ENCODE measurements at places on chromosomes 3 and 15.
A peak's percentile ranks its signal among the peaks of the same experiment; 100 is the strongest.

GRCh38 chr3:123633530-123633929 lies 48.7 kb upstream of the HACD2 start:
- no peak for DNase-seq

DNA sequence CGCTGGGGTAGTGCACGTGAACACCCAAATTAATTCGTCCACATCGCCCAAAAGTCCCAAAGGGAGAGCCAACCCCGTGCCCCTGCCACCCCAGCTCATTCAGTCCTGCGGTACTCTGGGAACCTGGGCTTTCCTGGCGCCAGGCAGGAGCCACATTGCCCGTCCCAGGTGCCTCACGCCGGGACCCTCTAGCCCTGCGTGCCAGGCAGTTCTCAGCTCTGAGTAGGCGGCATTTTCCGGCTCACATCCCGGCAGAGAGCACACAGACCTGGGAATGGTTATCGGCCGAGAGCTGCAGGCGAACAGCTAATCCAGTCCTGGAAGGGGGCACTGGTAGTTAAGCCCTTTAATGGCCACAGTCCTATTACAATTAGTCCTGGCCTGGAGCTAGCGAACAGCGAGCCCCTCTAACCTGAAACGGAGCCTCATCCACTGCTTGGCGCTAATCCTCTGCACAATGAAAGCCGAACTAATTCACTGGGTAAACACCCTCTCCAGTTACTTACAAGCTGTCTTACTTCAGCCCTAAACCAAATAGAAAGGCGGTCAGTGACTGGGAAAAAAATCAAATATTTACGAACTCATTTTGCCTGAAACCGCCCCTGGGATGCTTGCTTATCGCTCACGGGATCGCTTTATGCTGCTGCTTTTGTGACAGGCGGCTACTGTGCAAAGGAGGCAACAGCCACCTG lies 254.6 kb upstream of the SOX14 start:
- no peak for DNase-seq

GRCh38 chr15:35289024-35289617 lies 204.0 kb upstream of the NANOGP8 start:
- DNase-seq, result no peak

DNA sequence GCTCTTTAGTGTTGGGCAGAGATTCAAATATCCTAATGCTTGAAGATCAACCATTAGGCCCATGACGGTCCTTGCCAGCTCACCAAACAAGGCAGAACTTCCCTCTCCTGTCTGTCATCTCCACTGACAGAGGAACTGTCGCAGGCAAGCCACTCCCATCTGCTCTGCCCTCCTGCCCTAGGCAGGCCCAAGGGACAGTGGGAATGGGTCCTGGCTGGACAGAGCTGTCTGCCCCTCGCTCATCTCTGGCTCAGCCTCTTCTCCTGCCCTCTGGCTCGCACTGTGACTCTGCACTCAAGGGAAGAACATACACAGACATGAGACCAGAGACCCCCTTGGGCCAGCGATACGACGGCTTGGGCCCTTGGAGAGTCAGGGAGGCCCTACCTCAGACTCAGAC lies 7.6 kb upstream of the MUSTN1 start:
- no peak for DNase-seq

DNA sequence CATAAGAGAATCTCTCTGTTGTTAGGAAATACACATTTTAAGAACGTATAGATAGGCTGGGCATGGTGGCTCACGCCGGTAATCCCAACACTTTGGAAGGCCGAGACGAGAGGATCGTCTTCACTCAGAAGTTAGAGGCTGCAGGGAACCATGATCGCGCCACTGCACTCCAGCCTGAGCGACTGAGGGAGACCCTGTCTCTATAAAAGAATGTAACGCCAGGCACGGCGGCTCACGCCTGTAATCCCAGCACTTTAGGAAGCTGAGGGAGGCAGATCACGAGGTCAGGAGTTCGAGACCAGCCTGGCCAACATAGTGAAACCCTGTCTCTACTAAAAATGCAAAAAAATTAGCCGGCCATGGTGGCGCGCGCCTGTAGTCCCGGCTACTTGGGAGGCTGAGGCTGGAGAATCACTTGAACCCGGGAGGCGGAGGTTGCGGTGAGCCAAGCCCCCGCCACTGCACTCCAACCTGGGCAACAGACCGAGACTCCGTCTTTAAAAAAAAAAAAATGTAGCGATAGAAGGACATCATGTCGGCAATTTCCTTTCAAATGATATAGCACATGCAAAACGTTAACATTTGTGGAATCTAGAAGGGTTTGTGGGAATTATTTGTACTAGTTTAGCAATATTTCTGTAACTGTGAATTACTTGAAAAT lies 730 bp upstream of the RPL14 start:
- DNase-seq, result no peak

DNA sequence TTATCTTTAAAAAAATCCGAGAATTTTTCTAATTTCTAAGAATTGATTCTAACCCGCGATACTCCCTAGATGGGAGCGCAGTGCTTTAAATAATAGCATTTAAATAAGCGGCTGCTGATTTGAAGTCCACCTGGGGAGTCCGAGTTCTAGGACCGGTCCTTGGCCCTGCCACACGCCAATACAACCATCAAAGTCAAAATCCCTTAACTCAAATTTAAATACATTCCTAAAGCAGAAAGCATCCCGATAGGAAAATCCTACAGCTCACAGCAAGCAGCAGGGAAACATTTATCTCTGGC lies 508 bp upstream of the ECT2 start:
- DNase-seq, result no peak

DNA sequence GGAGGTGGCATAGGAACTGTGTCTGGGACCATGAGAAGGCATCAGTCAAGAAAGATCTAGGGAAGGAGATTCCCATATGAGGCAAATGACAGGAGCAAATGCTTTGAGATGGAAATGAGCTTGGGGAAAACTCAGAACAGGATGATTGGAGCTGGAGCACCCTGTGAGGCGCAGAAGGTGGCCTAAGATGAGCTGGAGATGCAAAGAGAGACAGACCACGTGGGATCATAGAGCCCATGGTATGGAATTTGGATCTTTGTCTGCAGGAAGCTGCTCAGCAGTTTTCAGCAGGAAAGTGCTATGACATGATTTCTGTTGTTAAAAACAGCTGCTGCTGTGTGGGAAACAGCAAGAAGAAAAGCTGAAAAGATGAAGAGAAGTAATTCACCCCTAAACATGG lies 310.6 kb downstream of the MAGI1 start:
- no peak for DNase-seq

- no peak for DNase-seq
Measured at GRCh38 chr15:99282121-99282520, 30.8 kb downstream of the LRRC28 start.

- DNase-seq, result no peak
Measured at GRCh38 chr3:34568766-34569165, 770.3 kb downstream of the PDCD6IP start.

- DNase-seq, result no peak
Measured at GRCh38 chr3:3196148-3196861, 16.8 kb upstream of the CRBN start.

GRCh38 chr15:90062023-90062442 lies 40.2 kb downstream of the IDH2 start:
- DNase-seq, result no peak

DNA sequence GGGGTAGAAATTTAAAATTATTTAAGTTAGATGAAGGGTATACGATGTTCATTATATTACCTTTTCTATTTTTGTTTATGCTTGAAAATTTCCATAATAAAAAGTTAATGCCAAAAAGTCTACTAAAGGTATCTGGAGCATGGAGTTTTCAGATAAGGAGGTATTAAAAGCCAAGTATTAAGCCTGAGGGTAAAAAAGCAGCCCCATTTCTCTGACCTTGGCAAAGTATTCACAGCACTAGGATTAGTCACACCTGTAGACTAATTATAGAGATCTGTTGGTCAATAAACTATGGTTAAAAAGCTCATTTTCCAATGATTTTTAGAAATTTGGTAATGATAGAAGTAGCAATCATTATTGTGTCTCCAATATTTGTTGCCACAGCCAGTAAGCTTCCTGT lies 23.1 kb downstream of the XRN1 start:
- DNase-seq, result no peak

- DNase-seq, result no peak
Measured at GRCh38 chr3:50123394-50124051, 31.6 kb upstream of the SEMA3F start.

GRCh38 chr3:178392511-178392926 lies 143.7 kb upstream of the KCNMB2 start:
- DNase-seq, result no peak

GRCh38 chr15:49435174-49435573 lies 12.1 kb downstream of the FGF7 start:
- no peak for DNase-seq

- no peak for DNase-seq
Measured at GRCh38 chr3:34782871-34783270, 856.5 kb upstream of the ARPP21 start.

DNA sequence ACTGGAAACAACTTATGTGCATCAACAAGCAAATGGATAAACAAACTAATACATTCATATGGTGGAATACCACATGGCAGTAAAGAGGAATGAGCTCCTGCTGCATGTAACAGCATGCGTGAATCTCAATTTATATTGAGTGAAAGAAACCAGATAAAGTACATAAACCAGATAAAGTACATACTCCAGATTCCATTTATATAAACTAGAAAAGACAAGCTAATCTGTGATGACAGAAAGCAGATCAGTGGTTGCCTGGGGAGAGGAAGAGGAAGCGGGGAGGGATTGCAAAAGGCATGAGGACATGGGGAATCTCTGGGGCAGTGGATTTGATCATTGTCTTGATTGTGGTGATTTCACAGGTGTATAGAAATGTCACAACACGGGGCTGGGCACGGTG lies 34.2 kb downstream of the LIMD1 start:
- DNase-seq, result no peak

DNA sequence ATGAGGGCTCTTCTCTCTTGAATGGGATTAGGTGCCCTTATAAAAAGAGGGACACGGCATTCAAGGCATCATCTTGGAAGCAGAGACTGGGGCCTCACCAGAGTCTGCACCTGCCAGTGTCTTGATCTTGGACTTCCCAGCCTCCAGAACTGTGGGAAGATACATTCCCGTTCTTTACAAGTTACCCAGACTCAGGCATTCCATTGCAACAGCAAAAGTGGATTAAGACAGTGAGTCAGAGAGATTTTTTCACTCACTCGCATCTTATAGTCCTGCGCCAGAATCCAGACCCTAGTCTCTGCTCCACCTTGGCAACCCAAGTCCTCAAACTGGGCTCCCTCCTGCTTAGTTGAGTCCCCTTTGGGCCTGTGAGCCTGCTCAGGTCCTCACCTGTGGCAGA lies 2.7 kb downstream of the LCTL start:
- DNase-seq, result no peak

- DNase-seq, result no peak
Measured at GRCh38 chr3:113585720-113586119, 53.4 kb downstream of the SIDT1 start.

DNA sequence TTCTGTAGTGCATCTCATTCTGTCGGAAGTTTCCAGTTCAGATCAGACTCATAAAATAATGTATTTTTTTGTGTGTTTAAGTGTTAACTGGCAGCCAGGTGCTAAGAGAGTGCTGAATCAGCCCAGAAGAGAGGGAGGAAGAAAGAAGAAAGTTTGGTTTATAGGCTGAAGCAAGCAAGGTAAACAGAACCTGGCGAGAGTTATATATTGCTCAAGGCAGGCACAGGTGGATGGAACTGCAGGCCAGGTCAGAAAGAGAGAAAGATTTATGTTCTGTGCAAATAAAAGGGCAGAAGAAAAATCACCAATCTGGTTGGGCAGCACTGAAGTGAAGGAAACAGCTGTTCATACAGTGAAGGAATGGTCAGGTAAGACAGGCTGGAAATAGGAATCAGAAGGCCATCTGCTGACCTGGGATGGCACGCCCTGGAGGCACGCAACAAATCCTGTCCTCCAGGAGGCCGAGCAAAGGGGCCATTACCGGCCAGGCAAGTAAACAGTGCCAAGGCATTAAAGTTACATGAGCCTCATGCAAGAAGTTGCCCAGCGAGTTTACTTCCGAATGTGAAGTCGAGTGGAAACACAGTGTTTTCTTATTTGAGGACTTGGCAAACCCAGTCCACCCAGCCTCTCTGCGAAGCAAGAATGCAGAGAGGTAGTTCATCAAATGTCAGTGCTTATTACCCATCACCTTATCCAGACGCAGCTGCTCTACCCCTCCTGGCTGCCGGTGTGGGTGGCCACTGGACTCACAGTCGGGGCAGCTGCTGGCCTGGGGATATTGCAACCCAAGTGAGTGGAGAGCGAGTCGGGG lies 309.8 kb downstream of the VPS13C start:
- no peak for DNase-seq

GRCh38 chr3:141231952-141232823 lies 563 bp downstream of the PXYLP1 start:
- peak; percentile 27 for DNase-seq

DNA sequence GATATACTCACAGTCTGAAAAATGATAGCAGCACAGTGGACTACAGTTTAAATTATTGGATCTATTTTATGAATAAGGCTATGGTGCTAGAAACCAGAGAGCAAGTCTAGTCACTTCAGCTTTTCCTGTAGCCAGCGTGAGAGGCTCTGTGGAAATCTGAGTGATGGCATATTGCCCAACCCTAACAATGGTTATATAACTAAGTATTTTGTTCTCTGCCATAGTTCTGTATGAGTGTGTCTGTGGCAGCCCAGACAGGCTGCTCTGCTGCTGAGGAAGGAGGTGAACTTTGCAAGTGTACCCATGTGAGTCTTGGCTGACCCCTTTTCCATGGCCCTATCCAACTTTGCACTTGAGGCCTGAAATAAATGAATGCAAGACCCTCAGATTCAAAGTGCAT lies 105.7 kb downstream of the LRTM1 start:
- DNase-seq, result no peak

GRCh38 chr3:119631516-119631915 lies 28.9 kb downstream of the POPDC2 start:
- no peak for DNase-seq

DNA sequence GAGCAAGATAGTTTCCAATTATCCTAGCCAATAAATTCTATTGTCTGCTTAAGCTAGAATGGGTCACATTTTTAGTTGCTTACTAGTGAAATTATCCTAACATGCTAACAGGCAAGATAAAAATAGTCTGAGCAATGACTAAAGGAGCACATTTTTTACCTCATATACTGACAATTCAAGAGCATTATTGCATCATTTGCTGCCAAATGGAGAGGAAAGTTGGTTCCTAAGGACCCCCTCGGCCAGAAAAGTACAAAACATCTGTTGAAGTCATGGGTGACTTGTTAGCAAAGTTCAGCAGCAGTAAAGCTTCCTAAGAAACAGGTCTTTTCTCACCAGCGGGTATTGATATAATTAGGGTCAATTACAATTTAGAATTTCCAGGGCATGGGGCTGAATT lies 1001.0 kb downstream of the FHIT start:
- no peak for DNase-seq

GRCh38 chr3:78101384-78101783 lies 1061.5 kb downstream of the ROBO2 start:
- no peak for DNase-seq

GRCh38 chr15:61682891-61683735 lies 377.1 kb downstream of the VPS13C start:
- no peak for DNase-seq

- no peak for DNase-seq
Measured at GRCh38 chr3:4826237-4827100, 152.8 kb upstream of the BHLHE40 start.

- DNase-seq, result peak; percentile 28
Measured at GRCh38 chr15:91853511-91853947, at the start of gene SLCO3A1. Gene SLCO3A1 (plus strand): TSS chr15:91853708.

Measured in GM12892 (cell line).